ENCODE measurements at places on chromosomes 12 and 14.

DNA sequence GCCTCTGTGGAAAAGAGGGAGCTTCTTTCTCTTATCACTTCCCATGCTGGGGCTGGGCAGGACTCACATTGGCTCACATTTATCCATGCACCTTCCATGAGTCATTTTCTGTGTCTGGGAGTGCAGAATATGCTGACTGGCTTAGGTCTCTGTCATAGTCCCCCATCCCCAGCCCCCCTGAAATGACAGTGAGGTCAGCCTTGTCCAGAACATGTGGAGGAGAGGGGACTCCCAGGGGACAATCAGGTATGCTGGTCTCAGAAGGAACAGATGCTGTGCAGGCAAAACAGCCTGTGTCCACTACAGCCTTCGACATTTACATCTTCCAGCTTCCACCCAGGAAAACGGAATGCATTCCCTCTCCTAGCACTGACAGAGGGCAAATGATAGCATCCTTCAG is 35.0 kb downstream of the ADGRD1 start:
- DNase-seq, result no peak

- no peak for DNase-seq
Measured at GRCh38 chr12:1122786-1123185, 131.8 kb downstream of the ERC1 start.

GRCh38 chr14:70906793-70907175 is 475 bp upstream of the PCNX1 start:
- no peak for DNase-seq

- DNase-seq, result no peak
Measured at GRCh38 chr12:106975098-106975497, 11.8 kb downstream of the MTERF2 start.

GRCh38 chr14:23437133-23438100 is 2.0 kb upstream of the MYH7 start:
- no peak for DNase-seq
